GM12878 (cell line): ENCODE measurements at places on chromosomes 11 and 22.

- DNase-seq: peak; percentile 28
Observed at GRCh38 chr22:36977401-36977861, 41.8 kb downstream of the TST start.

DNA sequence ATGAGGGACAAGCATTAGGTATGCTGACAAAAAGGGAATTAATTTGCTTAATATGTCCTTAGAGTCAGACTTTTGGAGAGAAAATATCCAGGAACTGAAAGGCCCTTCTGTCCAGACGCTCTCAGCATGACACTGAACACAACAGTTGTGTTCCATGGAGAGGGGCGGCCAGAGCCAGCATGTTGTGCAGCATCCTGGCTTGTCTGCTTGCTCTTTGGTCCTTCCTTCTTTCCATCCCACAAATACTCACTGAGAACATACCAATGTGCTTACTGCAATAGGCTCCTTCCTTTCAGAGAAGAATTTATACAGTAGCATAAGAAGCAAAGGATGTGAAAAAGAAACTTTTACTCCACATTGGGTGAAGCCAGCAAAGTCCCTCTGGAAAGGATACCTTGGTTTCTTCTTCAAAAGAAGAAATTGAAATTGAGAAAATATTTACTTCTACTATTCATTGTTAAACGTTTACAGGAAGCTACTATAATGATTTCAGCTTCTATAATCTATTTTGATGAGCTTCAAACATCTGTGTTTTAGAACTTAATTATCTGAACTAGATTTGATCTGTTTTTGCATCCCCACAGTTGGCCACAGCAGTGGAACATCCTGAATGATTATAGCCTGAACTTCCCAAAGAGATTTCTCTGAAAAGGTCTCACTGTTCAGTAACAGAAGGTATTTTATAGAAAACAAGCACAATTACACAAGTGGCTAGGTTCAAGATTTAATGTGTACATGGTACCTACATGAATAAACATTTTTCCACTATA, 304.1 kb upstream of the PITPNB start:
- DNase-seq: no peak

- no peak for DNase-seq
Observed at GRCh38 chr11:92087725-92088537, 136.7 kb upstream of the FAT3 start.

DNA sequence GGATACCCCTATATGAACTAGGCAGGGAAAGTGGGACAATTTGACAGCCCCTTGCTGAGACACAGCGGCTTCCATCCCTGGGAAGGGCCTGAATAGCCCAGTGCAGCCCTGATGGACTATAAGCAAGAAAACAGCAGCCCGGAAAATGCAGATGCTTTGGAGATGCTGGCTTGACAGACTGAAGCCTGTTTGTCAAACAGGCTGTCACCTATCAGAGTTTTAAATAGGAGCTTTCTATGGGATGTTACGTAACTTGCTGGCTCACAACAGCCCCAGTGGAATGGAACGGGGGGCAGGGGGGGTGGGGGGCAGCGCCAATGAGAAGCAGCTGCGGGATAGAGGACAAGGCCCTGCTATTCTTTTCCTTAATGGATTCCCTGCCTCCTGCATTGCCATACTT, 91.9 kb upstream of the NTM start:
- no peak for DNase-seq

DNA sequence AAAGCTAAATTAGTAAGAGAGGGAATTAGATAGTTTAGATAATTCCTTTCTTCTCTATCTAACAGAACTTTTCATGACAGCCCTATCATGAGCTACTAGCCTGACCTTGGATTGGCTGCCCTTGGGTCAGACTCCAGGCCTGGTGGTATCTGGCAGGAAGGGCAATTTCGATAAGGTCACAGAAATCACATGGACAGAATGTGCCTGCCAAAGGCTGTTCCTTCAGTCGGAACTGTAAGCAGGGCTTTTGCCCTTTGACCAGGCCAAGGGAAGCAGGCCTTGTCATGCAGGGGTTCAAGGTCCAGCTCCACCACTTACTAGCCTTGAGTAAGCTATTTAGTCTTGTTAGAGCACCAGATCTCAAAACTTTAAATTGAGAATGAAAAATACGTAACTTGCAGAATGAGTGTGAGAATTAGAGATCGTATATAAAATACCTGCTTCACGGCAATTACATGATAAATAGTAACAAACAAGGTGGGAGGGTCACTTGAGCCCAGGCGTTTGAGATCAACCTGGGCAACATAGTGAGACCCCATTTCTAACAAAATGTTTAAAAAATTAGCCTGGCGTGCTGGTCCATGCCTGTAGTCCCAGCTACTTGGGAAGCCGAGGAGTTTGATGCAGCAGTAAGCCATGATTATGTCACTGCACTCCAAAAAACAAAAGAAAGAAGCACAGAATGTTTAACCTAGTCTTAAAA, 60.8 kb upstream of the SC5D start:
- DNase-seq: no peak

- DNase-seq: no peak
Observed at GRCh38 chr11:14519597-14519916, 629 bp downstream of the PSMA1 start.

DNA sequence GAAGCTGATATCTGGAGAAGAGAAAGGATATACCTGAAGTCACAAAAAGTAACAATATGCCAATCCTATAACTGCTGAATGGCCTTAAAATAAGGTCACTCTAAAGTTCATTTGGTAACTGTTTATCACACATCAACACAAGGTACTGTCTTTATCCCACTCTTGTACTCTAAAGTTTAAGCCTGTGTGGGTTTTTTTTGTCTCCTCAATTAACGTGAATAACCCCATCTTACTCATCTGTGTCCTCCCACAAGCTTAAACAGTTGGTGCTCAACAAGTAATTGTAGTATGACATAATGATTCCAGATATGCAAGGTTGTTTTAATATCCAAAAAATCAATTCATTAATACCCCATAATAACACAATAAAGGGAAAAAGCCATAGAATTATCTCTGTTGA, 42.1 kb downstream of the PAK1 start:
- no peak for DNase-seq

GRCh38 chr11:125451400-125452124, 44.5 kb downstream of the FEZ1 start:
- no peak for DNase-seq
